ENCODE measurements at places on chromosomes 16 and 17. TPM values are rescaled to one million over a fixed set of nuclear protein-coding genes. Genes with fewer than 3 reads are reported as not detected.

The EEF2K gene
- total RNA-seq = 38.3 TPM

The TBC1D3H gene
- not detected for total RNA-seq

The DYNLRB2 gene
- not detected for total RNA-seq

DNA sequence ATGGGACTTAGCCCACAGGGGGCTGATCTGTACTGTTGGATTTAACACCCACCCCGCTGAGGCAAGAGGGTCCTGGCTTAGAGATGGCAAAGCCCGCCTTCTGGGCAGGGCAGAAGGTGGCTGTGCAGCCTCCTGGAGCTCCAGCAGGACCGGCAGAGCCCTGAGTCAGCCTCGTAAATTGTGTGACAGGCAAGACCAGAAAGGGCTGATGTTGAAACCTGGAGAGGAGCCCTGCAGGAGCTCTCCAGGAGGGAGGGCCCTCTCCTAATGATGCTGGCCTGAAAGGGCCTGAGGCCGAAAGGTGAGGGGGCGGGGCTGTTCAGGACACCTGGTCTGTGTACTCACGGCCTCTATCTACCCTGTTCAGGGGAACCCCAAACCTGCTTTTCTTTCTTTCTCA, 22.5 kb upstream of the MYO15B start:
- no peak for DNase-seq

DNA sequence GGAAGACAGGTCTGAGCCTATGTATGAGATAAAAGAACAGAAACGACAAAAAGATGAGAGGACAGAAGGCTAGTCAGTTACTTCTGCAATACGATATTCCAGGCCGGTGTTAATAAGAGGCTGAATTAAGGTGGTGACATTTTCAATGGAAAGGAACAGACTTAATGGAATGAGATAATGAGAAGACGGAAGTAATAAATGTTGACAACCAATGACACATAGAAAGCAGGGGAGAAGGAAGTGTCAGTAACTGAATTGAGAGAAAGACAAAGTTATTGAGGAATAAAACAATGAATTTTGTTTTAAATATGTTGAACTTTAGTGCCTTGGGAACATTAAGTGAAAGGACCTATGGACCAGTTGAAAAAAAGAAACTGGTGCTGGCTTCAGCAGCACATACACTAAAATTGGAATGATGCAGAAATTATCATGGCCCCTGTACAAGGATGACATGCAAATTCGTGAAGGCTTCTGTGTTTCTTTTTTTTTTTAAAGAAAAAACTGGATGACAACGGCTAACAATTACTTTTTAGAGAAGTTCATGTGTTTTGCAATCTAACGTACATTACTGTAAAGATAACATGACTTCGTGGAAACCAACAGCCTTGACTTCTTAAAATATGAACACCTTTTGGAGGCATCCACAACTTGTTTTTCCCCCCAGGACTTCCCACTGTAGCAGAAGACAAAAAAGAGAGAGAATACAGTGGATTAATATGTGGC, 18.5 kb upstream of the CPD start:
- no peak for DNase-seq

- no peak for DNase-seq
Observed at GRCh38 chr17:56934280-56934679, 20.4 kb upstream of the TRIM25 start.

Measured in heart right ventricle (tissue), 16 donors.